ENCODE measurements at places on chromosomes 16 and 17. TPM values are rescaled to one million over a fixed set of nuclear protein-coding genes. Genes with fewer than 3 reads are reported as not detected.

The IRX5 gene
- total RNA-seq = 0.27 TPM

The CCL7 gene
- not detected for total RNA-seq

The KCTD19 gene
- not detected for total RNA-seq

The NOD2 gene
- 1.3 TPM for total RNA-seq

The CDC42EP4 gene
- total RNA-seq = 80.5 TPM

The KRTAP2-2 gene
- not detected for total RNA-seq

The GUCY2D gene
- total RNA-seq = 0.38 TPM

The RPH3AL gene
- total RNA-seq = 5.9 TPM

The KRT40 gene
- not detected for total RNA-seq

The WSCD1 gene
- 10.1 TPM for total RNA-seq

Data from left cardiac atrium (tissue), 4 donors.